ENCODE measurements at places on chromosomes 6 and 20. TPM values are rescaled to one million over a fixed set of nuclear protein-coding genes. Genes with fewer than 3 reads are reported as not detected.

- DNase-seq: no peak
These were observed 306.9 kb upstream of the SGK1 start for GRCh38 chr6:134624781-134625180.

DNA sequence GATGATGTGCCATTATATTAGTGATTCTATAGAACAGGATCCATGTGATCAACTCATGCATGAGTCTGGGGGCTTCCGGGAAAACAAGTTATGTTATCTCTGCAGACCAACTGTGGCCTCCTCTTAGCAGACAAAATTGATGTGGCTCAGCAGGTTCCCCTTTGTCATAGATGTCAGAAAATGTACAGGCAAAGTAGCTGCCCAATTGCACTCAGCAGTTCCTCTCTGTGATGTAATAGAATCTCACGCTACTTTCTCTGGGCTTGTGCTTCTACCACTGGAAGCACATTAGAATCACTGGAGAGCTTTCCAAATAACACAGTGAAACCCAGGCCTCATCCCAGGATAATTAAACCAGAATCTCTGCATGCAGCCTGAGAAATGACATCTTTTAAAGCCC, 253.1 kb downstream of the SLC24A3 start:
- no peak for DNase-seq

DNA sequence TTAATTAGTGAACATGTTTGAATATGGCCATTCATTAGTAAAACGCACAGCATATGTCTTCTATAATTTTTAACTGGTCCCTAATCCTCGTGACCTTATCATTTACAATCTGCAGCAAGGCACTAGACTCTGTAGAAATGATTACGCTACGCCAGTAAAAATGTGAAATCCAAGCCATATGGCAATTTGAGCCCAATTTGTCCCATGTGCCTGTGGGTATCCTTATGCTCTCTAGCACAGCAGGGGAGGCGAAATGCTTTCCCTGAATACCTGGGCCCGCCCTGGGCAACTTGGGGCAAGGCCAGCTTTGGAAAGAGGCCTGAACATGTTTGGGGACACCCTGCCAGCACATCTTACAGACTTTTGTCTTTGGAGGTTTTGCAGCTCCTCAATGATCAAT, 122.7 kb upstream of the AGPAT4 start:
- DNase-seq: no peak

GRCh38 chr20:8388141-8388540, 256.1 kb downstream of the PLCB1 start:
- DNase-seq: no peak

DNA sequence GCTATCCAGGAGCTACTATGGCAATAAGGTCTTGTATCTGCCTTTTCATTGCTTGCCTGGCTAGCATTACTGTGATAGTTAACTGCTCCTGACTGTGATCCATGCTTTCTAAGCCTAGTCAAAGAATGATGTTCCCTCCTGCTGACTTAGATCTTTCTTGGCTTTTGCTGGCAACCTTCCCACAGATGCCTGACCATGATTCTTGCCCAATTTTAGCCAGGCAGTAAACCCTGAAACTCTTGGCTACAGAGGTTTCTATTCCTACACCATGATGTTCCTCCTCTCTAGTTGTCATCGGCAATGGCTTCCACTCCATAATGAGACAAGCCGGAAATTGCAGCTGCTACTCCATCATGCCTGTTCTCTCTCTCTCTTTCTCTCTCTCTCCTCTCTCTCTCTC, 238.1 kb downstream of the HAO1 start:
- no peak for DNase-seq

GRCh38 chr6:38262609-38263008, 377.1 kb downstream of the BTBD9 start:
- no peak for DNase-seq

Gene HEY2
- 6.9 TPM for polyA plus RNA-seq

Gene ZNF831
- 0.06 TPM for polyA plus RNA-seq

Gene C6orf52
- polyA plus RNA-seq: 2.1 TPM

Gene ATRN
- 49.4 TPM for polyA plus RNA-seq

Gene TMEM200A
- polyA plus RNA-seq: 24.7 TPM

Gene STXBP5
- 18.3 TPM for polyA plus RNA-seq
